ENCODE measurements at places on chromosomes 1 and 21.

DNA sequence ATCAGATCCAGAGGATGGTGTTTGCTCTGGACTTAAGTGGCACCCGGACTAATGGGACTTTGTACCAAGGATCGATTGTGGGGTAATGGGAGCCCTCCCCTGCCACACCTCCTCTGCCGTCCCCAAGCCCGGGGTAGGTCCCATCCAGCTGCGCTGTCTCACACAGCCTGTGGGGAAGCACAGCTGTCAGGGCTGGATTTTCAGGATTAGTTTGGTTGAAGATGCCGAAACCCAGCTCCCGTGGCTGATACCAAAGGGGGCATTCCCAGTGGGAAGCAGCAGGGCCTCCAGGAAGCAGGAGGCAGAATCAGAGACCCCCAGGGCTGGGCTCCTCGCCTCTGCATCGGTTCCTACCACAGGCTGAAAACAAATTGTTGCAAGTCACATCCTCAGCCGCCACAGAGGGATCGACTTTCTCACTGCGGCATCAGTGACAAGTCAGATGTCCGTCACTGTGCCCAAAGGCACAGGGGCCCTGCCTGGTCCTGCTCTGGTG lies 59.7 kb downstream of the MATN1 start:
- no peak for DNase-seq

- no peak for DNase-seq
Observed at GRCh38 chr1:240350910-240351331, 259.2 kb downstream of the FMN2 start.

DNA sequence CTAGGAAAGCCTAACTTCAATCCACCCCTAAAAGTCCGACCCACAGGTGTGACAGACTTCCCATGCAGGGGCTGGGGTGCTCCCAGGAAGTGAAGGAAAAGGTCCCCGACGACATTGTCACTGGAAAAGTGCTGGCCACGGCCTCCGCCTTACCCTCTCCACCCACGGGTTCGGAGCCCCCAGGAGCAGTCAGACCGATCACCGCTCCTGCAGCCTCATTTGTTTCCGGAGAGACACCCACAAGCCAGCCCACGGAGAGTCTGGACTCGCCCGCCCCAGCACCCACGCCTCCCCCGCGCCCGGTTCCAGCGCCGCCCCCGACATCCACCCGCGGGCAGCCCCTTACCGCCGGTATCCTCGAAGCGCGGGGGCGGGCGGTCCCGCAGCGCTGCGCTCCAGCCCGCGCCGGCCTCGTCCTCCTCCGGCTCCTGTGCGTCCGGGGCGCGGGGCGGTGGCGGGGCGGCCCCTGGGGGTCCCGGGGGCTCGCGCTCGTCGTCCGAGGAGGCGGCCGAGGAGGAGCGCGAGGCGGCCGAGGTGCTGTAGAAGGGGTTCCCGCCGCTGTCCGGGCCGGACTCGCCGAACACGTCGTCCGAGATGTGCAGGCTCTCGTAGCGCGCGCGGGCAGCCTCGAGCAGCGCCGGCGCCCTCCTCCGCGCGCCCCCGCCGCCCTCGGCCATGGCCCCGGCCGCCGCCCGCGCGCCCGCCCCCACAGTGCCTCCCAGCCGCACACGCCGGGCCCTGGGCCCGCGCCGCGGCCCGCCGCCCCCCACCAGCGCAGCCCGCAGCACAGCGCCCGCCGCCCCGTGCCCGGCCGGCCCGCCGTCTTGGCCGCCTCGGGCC lies 660 bp downstream of the PGBD5 start:
- DNase-seq, result peak; percentile 31

DNA sequence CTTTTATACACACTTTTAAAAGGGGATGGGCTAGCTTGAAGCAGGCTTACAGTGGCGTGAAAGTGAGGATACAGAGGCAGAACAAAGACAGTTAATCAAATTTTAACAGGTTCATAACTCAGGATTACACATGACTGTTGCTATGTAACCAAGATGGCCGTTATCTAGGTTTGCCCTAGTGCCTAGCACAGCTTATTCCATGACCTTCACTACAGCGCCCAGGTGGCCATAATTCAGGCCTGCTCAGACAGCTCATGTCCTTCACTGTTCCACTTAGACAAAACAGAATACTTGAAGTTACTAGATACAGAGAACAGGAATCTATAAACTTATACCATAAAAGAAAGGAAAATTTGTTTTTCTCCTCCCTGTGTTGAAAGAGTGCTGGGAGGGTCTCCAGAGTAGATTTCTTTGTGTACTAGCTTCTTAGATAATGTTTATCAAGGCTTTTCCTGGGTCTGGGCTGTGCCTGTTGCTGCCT lies 6.2 kb upstream of the SPRR2F start:
- DNase-seq, result no peak

DNA sequence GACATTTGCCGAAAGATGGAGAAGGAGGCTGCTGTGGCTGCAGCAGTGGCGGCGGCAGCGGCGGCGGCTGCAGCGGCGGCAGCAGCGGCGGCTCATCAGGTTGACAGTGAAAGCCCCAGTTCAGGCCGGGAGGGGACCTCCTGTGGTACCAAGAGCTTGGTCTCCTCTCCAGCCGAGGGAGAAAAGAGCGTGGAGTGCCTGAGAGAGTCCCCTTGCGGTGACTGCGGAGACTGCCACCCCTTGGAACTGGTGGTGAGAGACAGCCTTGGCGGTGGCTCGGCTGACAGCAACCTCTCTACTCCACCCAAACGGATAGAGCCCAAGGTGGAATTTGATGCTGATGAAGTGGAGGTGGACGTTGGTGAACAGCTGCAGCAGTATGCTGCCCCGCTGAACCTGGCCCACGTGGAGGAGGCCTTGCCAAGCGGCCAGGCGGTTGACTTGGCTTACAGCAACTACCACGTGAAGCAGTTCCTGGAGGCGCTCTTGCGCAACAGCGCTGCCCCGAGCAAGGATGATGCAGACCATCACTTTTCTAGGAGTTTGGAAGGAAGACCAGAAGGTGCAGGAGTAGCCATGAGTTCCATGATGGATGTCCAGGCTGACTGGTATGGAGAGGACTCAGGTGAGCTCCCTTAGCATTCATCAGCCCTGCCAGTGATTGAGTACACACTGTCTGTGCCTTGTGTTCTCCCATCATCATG lies 6.3 kb downstream of the ZBTB8B start:
- no peak for DNase-seq

DNA sequence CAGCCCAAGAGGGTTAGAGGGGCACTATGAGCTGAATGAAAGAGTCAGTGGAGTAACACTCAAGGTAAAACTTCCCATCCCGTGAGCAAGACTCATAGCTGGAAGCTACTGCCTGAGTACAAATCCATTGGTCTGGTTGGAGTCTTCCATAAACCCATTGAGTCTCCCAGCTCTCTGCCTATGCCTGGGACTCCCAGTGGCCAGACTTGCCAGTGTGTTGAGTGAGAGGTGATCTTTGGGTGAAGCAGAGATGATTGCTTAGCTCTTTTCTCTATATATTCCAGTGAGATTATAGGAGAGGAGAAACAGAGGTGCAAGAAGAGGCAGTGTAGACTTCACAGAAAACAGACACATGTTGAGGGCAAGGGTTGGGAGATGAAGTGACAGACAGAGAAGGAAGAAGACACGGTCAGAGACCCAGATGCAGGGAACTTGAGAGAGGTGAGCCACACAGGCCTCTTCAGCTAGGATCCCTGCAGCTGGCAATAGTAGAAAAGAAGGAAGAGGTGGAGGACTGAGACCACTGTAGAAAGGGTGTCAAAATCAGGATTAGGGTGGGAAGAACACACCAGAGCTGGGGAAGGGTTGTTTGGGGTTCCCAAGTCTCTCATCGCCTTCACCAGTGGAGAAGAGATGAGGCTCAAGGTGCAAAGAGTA lies 3.7 kb downstream of the FOXD2 start:
- DNase-seq, result no peak

DNA sequence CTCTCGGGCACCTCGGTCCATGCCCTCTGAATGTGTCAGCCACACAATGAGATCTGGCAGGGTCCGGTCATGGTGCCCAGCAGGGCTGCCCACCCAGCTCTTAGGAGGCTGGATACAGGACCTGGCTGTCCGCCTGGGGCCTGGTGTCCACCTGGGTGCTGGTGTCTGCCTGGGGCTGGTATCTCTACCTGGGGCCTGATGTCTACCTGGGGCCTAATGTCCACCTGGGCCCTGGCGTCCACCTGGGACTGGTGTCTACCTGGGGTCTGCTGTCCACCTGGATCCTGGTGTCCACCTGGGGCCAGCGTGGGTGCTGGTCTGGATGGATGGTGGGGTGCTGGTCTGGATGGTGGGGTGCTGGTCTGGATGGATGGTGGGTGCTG lies 45.1 kb upstream of the ACTRT2 start:
- no peak for DNase-seq

GRCh38 chr1:235997931-235998330 lies 67.0 kb downstream of the NID1 start:
- no peak for DNase-seq

DNA sequence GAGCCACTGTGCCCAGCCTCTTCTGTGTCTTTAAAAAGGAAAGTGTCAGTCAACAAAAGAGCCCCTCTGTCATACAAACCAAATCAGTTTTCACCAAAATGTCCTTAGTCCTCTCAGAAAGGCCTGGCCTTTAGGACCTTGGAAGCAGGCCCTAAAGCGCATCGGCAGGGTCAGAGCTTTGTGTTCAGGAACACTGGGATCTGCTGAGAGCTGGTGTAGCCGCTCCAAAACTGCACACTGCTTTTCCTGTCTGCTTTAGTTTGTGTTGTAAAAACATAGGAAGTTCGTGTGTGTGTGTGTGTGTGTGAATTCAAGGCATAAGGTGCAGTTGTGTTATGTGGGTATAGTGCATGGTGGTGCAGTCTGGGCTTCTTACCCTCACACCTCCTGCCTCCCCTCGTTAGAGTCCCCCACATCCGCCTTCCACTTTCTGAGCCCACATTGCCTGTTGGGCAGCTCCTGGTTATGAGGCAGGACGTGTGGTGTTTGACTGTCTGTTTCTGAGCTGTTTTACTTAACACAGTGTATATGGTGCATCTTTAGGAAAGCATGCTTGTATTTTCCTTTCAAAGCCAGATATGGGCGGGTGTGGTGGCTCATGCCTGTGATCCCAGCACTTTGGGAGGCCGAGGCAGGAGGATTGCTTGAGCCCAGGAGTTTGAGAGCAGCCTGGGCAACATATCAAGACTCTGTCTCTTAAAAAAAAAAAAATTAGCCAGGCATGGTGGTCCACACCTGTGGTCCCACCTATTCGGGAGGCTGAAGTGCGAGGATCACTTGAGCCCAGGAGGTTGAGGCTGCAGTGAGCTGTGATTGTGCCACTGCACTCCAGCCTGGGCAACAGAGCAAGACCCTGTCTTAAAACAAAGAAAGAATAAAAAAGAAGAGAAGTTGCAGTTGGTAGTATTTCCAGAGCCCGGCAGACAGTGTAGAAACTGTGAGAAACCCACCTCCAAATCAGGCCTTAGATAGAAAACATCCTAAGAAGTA lies 12.4 kb downstream of the IBA57 start:
- DNase-seq, result no peak

DNA sequence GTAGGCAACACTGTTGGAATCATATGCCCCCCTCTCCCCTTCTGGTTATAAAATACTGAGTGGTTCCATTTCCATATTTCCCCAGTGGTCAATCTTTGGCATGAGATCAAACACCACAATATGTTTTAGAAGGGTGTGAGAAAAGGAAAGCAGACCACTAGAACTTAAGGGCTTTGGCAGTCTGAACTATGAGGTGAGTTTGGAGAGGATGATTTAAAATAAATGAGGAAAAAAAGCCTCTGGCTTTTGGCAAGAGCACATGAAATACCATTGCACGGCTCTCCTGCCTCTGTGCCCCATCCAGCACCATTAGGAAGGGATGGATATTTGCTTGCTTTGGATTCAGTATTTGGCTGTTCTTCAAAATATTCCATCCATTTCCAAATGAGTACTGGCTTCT lies 339.5 kb upstream of the C1orf87 start:
- no peak for DNase-seq

GRCh38 chr1:229355661-229356060 lies 12.8 kb upstream of the CCSAP start:
- no peak for DNase-seq

DNA sequence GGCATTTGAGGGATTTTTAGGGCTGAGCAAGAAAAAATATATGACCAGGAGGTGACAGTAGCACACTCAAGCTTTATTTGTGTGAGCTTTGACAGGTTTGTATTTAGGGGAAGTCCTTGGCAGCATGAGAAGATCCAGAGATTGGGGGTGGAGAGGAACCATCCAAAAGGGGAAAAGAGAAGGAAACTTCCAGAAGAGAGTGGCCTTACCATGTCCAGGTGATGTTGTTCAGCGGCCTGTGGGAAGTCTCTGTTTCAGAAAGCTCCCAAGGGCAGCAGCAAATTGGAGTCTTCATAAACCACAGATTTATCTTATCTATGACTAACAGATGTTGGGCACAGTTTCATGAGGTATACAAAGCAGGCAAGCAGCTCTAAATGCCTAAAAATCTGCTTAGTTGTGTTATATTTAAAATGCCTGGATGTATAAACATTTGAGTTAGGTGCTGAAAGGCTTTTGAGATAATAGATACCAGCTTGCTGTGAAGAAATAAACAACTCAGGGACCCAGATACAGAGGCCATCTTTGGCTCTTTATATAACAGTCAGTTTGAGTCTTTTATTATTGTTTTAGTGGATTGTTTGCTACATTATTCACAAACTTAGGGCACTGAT lies 21.2 kb upstream of the ADAR start:
- no peak for DNase-seq

- DNase-seq, result no peak
Observed at GRCh38 chr1:151036356-151036755, at the start of gene BNIPL. BNIPL (plus strand) TSS chr1:151036586; CDS start chr1:151036726, 140 bp downstream.

DNA sequence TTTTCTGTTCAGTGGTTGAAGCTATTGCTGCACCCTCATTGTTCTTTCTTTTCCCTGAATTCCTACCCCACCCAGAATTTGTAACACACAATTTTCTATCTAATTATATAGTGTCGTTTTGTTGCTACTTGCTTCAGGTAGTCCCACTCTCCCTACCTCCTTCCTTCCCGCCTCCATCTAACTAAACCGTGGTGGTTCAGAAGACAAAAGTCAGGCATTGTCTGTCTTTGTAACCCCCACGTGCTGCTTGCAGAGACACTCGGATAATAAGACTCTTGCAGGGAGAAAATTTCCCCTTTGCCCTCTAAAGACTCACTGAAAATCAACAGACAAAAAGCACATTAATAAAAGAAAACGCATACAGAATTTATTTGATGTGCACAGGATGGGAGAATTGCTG lies 46.2 kb upstream of the BTG3 start:
- DNase-seq, result no peak

- DNase-seq, result no peak
Observed at GRCh38 chr21:36946949-36947356, 19.5 kb downstream of the HLCS start.

- DNase-seq, result no peak
Observed at GRCh38 chr1:70556541-70556940, 145.5 kb downstream of the CTH start.
